CD4-positive, alpha-beta T cell treated with Interleukin-21 for 1 hour (primary cell): ENCODE measurements at places on chromosomes 7 and 10.

DNA sequence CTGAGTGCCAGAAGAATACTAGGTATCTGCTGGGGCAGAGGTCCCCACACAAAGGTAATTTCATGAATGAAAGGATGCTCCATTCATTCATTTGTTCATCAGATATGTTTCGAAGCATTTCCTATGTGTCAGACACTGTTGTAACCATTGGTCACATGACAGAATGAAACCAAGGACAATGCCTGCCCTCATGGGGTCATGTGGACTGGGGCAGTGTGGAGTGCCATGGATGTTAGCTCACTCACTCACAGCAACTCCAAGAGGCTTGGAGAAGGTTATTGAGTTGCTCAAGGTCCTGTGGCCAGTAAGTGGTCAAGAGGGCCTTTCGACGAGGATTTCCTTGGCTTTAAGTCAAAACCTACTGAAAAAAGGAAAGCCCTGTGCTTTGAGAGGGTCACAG is 223.5 kb downstream of the ARHGAP12 start:
- DNase-seq: no peak

DNA sequence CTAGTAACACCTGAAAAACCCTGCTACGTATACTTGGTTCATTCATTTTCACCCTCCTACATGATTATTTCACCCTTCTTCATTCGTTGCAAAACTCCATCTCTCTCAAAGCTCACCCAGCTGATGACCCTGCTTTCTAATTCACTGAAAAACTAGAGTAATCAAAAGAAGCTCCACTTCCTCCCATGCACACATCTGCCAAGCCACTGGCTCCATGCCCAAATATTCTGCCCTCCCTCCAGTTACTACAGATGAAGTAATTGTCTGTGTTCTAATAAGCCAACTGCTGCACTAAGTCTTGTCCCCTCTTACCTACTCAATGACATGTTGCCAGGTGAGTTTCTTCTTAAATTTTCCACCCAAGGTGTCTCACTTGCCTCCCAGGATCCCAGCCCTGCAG is 96.9 kb upstream of the CCDC71L start:
- DNase-seq: no peak

DNA sequence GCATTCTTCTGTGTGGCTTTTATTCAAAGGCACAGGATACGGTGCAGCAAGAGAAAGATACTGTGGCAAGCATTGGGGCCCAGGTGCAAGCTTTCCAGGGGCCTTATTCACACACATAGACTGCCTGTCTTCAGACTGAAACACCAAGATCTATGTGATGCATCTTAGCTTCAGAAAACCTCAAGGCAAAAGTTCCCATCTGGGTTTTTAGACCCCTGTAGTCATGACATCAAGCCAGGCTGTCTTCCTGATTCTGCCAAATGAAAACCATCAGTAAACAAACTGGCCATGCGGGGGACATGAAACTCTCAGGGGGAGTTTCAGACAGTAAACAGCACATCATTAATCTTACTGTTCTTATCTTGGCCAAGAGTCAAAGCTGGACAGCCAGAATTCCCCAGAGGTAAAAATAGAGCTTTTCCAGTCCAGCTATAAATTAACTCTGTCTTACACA is 9.8 kb downstream of the AGBL3 start:
- DNase-seq: peak; percentile 18

- DNase-seq: no peak
These were observed 472.4 kb downstream of the ANKRD7 start for GRCh38 chr7:118696879-118697278.

DNA sequence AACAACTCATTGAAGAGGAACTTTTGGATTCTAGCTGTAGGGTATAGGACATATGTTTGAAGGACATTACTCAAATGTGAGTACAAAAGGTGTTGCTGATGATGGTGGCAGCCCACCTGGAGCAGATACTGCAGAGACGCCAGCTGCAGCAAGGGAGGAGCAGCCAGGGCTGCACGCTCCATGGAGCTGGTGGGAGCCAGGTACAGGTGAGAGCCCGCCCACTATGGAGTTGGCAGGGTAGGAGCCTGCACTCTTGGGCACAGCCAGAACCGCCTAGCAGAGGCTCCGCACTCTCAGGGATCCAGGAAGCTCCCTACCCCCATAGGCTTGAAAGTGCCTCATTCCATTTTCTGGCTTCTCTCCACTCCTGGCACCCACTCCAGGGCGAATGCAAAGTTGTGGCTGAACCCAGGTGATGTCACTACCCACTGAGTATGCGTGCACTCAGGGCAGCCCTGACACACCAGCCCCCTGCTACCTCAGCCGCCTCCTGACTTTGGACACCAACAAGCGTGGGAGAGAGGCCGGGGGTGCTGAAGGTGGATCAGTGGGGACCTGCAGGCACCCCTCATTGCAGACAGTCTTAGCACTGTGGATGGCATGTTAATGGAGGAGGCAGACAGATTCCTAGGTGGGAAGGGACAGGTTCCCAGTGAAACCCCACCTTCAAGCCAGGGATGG is 761.1 kb downstream of the IPMK start:
- no peak for DNase-seq

DNA sequence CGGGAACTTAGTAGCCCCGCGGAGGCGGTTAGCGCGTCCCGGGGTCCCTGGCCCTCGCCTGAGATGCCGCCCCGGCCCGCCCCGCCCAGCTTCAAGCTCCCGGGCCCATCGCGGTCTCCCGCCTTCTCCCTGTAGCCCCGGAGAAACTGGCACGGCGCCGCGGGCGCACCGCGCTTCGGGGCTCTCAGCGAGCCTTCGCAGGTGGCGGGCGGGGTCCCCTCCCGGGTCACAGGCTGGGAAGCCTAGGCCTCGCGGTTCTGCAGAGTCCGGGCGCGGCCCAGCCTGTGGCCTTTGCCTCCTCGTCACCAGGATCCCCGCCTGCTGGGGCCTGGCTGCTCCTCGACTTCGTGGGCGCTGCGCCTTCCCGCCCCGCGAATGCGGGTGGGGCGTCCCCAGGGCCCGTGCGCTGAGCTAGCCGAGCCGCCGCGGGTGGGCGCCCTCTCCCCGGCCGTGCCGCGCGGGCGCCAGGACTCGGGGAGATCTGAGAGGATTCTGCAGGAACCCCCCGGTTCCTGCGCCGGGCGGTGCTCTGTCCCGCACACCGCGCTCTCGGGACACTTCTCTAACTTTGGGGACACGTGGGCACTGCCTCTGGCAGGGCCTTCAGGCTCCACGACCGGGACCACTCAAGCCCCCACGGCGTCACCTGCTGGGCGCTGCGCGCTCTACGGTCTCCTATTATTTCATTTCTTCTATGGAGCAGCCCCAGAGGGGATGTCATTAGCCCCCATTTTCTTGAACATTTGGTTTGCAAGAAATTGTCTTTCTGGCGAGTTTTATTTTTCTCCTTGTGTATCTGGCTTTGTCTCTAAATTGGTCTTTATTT is 682 bp upstream of the RGS10 start:
- DNase-seq: peak; percentile 63

GRCh38 chr7:21966271-21966670 is 20.6 kb upstream of the CDCA7L start:
- no peak for DNase-seq

DNA sequence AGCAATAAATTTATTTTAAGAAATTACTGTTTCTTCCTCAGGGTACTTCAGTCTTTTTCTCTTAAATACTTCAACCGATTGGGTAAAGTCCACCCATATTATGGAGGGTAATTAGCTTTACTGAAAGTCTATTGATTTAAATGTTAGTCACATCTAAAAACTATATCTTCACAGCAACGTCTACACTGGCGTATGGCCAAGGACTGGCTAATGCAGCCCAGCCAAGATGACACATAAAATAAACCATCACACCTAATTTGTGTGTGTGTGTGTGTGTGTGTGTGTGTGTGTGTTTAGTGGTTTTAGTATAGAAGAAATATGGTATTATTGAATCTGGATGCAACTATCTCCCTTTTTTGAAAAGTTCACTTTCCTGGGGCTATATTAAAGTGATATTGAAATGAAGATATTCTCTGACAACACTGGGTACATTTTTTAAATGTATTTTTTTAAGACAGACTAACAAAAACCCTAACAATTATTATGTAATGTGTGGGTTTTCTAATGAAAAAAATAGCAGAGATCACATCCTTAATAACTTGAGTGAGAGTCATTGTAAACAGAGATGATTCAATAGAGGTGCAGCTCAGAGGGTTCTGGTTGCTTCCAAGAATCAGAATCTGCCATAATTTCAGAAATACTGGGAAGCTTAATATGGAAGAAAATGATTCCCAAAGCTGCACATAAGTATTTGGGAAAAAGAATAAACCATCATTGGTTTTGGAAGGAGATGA is 584.2 kb upstream of the MBL2 start:
- DNase-seq: no peak

- DNase-seq: peak; percentile 20
These were observed 63.3 kb downstream of the NOC3L start for GRCh38 chr10:94299417-94299816.

- DNase-seq: no peak
These were observed 6.3 kb upstream of the CDH23 start for GRCh38 chr10:71390461-71390835.

- DNase-seq: no peak
These were observed 9.6 kb upstream of the SVOPL start for GRCh38 chr7:138710536-138711385.

DNA sequence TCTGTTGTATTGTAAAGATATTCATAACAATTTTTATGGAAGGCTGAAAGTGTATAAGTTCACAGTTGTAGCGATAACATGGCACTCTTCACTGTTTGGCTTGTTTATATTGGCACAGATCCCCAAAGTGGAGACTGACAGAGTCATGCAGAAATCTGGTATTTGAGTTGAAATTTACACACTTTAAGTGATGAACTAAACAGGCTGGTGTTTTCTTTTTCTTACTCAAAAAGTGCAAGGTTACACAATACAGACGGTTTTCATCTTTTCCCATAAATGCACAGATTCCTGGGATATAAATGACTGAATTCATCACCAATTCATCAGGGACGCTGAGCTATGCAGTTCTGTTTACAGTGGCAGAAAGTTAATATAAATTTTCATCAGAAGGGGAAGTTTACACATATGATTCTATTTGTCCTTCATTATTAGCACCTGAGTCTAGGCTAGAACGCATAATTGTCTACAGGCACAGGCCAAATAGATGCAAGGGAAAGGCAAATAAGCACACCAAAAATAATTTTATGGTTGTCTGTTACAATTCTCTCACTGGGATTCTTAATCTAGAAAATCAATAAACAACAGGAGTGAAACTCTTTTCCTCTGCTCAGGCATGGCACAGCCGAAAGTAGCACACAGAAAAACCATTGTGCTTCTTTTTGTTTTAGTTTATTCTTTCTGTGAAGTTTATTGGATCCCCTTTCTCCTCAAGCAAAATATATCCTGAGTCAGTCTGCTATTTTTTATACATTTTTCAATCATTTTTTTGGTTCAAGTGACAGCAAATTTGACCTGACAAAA is 88.0 kb downstream of the FOXP2 start:
- DNase-seq: no peak

DNA sequence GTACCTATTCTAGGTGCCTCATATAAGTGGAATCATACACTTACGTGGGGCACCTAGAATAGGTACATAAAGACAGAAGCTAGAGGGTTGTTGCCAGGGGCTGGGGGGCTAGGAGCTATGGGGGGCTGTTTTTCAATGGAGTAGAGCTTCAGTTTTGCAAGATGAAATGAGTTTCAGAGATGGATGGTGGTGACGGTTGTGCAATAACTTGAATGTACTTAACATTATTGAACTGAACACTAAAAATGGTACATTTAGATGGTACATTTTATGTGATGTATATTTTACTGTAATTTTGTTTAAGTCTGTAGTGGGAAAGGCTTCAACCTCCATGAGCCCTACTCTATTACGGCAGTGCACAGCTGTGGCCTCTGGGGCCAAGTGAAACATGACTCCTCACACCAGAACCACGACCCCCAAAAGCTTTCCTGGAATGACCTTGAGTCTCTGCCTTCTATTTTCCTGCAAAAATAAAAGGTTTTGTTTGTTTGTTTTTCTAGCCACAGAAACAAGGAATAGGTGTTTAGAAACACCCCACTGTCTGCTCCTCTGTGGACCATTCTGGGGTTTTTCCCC is 147.3 kb upstream of the PLXNA4 start:
- DNase-seq: no peak

DNA sequence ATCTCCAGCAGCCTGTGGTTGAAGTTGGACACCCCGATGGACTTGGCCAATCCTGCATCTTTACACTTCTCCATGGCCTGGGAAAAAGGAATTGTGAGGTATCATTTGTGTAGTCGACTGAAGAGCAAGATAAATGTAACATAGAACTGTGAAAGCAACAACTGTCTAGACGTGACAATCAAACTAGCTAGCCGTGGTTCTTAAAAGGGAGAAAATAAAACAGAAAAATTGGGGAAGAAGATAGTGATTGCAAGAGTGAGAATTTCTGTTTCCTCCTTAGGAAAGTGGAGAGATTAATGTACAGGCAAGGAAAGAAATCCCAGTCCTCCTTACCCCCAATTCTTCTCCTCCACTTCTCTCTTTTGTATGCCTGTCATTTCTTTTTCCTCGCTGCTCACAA is 5.0 kb downstream of the AKR1C2 start:
- DNase-seq: no peak

GRCh38 chr7:143362131-143363015 is at the start of gene FAM131B:
FAM131B (minus strand) TSS chr7:143362713; CDS start chr7:143362603, 110 bp downstream.
- DNase-seq: peak; percentile 45

DNA sequence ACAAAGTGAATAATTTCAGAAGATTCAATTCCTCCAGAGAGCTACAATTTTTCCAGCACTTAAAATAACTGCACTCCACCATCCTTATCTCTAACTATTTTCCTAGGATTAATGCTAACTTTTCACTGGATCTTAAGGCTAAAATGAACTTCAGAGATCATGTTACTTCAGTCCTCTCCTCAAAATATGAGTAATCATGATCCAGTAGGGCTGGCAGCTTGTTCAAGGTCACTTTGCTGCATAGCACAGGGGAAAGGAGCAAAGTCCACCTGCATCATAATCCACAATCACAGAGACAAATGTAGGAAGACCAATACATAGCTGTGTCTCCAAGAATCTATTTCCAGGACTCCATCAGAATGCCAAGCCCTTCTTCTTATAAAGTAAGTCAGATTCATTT is 150.3 kb downstream of the LRRTM3 start:
- DNase-seq: no peak

DNA sequence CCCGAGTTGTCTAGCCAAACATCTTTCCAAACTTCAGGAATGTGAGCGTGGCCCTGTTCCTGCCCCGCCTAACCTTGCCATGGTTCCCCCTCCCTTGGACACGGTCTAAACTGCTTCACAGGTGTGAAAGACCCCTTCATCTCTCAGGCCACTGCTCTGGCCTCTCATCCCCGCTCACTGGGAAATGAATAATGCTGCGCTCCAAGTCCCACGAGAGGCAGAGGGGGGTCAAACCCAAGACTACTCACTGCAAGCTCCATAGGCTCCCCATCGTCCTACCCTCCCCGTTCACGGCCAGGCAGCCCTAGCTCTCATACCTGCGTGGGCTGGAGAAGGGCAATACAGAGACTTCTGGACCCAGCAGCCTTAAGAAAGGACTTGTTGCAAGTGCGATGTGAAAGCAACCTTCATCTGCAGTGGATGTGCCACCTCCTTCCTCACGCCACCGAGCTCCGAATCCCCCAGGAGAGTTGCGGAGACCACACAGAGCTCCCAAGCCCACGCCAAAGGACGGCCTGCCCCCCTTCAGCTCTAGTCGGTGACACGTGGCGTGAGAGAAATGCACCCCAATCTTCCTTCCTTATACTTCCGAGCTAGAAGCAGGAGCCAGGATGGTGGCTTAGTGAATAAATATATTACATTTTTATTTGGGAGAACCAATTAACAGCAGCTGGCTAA is 9.7 kb downstream of the ZNF467 start:
- DNase-seq: no peak
